Urothelium cell line (cell line): ENCODE measurements at places on chromosomes 2 and 18.

DNA sequence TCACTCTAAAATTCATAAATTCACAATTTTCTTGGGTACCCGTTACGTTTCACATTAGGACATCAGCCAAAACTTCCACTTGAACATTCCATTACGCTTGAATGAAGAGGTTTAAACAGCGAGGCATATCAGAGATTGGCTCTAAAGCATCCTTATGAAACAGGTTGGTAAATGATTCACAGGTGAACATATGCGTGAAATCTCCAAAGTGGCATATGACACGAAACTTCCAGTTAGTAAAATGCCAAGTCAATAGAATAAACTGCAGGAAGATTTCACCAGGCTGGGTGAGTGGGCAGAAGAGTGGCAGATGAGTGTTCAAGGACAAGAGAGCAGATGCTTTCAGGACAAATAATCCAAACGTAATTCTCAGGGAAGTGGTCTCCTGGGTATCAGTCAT, 33.9 kb upstream of the GLS start:
- DNase-seq = no peak

DNA sequence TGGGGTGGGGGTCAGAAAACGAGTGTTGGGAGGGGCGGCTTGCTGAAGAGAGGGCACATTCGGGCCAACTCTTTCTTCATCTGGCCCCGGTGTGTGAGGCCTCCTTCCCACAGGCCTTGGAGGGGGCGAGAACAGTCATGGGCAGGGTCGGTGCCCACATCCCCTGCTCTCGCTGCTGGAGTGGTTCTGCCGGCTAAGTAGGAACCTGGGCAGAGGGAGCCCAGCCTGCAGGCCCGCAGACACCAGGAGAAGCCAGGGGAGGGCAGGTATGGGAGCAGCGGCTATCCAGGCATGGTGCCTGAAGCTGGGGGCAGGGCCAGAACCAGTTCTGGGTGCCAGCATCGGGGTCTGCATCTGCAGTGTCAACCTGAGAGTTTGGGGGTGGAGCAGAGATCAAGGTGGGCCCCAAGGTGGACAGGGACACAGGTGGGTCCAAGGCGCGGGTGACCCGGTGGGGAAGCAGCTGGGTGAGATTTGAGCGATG, 46.6 kb upstream of the HPCAL1 start:
- DNase-seq = no peak

DNA sequence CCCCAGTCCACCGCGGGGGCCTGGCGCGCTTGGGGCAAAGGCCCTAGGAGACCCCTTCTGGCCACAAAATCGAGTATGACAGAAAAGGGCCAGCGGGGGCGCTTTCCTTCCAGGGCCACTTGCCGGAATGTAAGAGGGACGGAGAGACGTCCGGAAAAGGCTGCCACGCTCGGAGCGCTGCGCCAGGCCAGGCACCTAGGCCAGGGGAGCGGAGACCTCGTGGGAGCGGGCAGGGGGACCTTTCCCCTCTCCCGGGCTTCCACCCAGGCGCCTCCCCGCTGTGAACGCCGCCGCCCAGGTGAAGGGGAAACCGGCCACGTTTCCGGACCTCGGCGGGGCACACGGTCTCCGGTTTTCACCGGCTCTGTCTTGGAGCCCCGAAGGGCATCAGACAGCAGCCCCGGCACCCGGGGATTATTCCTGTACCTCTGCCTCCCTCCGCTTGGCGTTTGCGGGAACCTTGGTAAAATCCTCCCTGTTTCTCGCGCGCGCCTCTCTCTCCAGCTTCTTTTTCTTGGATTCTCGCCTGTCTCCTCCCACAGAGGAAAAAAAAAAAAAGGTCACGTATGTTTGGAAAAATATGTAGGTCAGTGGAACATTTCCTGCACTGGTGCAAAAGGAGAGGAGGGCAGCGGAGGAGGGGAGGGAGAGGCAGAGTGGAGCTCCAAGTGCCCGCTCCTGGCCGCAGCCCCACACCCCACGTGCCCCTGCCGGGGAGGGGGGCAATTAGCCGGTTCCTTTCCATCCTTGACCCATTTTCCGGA, 1.2 kb upstream of the NPAS2 start:
- peak; percentile 76 for DNase-seq

DNA sequence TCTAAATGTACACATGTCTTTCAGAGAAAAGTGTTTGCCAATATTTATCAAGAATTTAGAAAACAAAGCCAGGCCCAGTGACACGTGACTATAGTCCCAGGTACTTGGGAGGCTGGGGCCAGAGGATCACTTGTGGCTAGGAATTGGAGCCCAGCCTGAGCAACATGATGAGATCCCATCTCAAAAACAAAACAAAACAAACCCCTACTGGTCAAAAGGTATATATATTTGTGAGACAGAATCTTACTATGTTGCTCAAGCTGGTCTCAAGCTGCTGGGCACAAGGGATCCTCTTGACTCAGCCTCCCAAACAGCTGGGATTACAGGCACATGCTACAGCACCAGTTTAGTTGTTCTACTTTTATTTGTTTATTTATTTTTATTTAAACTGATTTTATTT, 79.2 kb downstream of the ZDBF2 start:
- no peak for DNase-seq

DNA sequence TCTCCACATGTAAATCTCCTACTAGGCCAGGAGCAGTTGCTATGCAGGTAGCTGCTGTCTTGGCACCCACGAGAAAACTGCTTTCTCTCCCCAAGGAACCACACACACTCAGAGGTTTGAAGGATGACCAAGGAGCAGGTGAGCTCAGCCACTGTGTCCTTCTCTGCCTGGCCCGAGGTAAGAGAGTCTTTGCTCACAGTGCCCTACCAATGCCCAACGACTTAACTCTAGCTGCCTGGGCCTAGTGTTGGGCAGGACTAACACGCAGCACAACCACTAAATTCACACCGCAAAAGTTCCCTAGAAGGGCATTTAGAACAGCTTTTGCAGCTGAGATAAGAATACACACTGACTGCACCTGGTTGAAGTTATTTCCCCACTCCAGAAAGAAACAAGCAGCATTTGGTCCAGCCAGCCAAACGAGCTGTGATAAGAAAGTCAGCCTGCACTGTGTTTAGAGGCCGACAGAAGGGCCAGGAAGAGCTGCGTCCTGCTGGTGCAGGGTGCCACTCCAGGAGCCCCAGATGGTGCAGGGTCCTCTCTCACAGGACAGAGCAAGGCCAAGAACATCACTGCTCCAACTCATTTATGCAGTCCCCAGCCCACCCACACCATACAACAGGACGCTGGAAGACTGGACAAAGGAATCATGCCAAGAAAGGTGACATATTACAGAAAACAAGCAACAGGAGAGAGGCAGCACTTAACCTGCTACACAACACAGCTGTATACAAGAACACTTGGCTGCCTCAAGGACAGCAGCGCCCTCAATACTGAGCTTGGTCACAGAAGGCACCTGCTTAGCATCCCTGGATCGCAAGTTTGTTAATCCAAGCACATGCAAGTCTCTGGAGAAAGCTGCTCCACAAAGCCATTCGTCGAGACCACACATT, 12.5 kb downstream of the HDLBP start:
- no peak for DNase-seq

GRCh38 chr2:229370509-229370908, 99.4 kb upstream of the PID1 start:
- no peak for DNase-seq

GRCh38 chr2:56133931-56134629, 49.7 kb upstream of the CCDC85A start:
- no peak for DNase-seq

GRCh38 chr18:23099621-23100020, 35.7 kb upstream of the CABLES1 start:
- no peak for DNase-seq

DNA sequence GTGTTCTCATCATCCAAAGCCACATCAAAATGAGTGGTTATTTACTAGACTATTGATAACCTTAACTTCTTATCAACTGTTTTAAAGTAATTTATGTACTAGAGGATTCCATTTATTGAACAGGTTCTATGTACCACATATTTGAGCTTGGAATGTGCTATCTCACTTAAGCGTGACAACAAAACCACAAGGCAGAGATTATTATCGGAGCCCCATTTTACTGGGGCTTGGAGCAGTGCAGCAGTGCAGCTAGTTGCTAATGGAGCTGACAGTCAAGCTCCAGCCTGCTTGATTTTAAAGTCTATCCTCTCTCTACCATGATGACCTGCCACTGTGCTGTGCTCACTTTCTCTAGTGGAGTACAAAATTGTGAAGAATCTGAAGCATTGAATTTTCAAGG, 24.6 kb downstream of the GCG start:
- DNase-seq = no peak

DNA sequence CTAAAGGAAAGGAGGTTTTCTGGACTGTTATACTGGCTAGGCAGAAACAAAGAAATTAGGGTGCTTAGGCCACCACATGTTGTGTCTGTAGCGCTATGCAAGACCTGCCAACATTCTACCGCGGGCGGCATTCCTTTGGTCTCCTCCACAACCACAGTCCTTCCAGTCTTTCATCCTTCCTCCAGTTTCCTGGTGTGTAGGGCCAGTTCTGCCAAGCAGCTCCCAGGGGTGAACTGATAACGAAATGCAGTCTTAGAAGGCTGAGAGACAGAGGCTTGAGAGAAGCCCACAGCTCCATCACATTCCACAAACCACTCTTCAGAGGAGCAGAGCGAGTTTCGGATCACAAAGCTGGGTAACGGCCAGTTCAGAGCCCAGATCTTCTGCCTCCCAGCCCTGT, 19.5 kb upstream of the CXXC1 start:
- DNase-seq = no peak

DNA sequence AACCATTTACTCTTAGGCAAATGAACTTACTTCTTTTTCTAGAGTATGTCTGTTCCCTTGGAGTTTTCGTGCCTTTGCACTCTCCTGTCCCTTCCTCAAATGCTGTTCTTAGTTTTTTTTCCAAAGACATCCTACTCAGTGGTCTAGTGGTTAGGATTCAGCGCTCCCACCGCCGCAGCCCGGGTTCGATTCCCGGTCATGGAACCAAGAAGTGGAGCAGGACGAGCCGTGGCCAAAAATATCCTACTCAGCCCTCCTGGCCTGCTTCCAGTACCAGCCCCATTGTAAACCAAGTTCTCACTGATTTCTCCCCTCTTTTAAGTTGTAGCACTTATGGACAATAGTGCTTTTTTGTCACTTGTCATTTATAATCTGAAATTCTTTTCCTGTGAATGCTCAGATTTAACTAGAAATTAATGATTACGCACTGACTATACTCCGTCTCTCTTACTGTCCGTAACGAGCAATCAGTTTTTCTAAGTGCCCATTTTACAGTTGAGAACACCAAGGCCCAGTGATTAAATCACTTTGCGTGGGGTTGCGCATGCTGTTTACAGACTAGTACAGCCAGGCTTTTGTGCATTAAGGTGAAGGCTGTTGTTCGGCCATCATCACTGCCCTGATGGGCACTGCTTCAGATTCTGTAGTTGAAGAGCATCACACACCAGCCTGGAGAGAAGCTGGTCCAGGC, 17.9 kb downstream of the GREB1 start:
- no peak for DNase-seq

DNA sequence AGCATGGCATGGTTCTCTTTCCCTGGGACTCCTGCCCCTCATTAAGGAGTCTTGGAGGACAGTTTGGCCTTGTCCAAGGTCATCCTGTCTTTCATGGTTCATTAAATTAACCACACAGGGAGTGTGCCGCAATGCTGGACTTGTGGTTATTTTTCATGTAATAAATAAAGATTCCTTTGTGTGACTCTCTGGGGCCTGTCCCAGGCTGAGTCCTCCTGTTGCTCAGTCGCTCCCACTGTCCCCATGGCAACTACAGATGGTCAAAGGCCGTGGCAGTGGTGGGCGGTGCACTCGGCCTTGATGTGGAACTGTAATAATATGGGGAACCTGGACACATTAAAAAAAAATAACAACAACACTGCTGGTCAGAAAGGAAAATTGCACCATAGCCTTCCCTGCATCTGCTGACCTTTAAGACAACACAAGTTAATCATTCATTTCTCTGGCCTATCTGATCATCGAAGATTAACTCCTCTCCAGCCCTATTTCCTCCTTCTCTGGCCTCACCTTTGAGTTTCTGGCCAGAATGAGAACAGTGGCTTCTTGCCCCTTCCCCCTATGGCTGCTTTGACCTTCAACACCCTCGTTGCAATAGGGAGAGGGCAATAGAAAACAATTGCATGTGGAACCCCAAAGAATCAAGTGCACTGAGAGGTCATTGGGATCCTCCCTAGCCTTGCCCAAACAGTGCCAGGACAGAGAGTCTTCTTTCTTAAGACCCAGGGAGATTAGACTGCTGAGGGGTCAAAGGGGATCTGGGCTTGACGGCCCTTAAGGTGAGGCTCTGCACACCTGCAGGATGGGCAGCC, 44.7 kb downstream of the PSD4 start:
- peak; percentile 32 for DNase-seq

GRCh38 chr2:65722028-65722778, 289.8 kb upstream of the SPRED2 start:
- peak; percentile 29 for DNase-seq

- no peak for DNase-seq
Measured at GRCh38 chr2:151200844-151201243, 60.8 kb downstream of the RBM43 start.

DNA sequence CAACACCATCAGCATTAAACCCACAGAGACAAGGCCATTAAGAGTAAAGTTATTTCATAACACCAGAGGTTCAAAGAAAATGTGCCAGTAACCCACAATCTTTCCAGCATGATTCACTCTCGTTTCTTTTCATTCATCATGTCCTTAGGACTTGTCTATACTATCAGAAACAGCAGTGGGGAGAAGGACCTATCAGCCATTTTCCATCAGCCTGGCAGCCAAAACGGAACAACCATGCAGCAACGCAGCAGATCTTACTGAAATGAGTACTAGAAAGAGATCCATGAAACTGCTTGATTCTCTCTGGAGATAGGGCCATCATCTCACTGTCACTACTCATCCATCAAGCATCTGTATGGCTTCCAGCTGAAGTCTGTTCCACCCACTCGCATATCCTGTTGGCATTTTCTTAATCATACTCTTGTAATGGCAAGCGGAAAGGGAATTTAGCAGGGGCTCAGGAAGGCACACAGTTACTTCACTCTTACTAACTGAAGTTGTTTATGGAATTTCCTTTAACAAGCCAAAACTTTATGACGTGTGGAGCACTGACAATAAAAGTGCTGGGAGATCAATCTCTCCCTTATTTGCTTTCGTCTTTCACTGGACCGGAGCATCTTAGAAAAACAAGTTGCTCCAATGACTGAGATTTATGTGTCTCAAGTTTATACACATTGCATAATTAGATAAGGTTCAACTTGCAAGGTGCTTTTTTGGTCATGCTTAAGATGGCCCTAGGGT, 69.7 kb downstream of the EPHA4 start:
- peak; percentile 31 for DNase-seq

DNA sequence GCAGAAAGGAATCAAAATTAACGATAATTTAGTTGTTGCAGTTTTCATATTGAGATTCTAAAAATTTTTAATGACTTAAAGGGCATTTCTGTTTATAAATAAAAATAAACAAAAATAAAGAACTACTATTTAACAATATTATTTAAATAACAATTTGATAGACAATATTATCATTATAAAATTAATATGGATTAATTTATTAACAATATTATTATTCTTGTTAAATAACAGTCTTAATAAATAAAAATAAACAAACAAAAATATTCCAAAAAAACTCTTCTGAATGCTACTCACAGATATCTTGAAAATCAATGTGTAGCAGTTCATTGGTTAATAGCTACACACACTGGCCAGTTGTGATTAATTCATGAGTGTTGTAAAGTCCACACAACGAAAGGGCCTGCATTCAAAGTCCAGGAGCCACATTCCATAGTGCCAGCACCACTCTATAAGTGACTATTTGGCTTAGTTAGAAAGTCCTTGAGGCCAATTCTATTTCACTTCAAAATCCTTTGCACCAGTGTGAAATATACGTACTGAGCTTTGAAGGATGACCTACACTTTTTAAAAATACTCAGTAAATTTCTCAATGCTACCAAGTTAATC, 117.1 kb downstream of the ZNF521 start:
- no peak for DNase-seq
